Effector memory CD8-positive, alpha-beta T cell (primary cell): ENCODE measurements at places on chromosomes 4 and X.

- DNase-seq: no peak
Observed at GRCh38 chrX:155179346-155179997, 36.8 kb upstream of the VBP1 start.

DNA sequence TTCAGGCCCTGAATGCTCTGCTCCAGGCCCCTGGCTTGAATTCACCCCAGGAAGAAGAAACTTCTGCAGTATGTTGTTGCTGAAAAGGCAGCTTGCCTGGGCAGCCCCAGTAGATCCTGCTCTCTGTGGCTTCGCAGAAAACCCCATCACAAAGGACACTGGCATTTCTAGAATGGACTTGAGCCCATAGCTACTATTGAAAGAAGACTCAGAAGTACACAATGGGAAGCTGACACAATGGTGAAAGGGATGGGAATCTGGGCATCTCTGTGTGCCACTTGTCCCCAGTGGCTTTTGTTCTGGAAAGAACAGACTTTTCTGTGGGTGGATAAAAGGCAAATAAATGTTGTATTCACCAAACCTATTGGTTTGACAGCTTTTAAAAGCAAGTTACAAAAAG lies 67.4 kb upstream of the SCML1 start:
- DNase-seq: no peak

GRCh38 chr4:7651461-7651921 lies 216.8 kb upstream of the PSAPL1 start:
- DNase-seq: no peak

GRCh38 chrX:133413218-133413925 lies 1.9 kb downstream of the GPC4 start:
- DNase-seq: no peak

DNA sequence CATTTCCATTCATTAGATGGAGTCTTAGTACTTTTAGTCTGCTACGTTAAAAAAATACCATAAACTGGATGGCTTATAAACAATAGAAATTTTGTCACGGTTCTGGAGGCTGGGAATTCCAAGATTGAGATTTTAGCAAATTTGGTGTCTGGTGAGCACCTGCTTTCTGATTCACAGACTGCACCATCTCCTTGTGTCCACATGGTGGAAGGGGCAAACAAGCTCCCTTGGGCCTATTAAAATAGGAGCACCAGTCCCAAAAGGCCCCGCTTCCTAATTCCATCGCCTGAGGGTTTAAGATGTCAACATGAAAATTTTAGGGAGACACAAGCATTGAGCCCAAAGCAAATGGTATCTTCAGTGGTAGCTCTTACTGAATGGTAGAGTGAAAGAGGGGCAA lies 120.5 kb upstream of the MAP9 start:
- no peak for DNase-seq
